ENCODE measurements at places on chromosomes 5 and 9.

DNA sequence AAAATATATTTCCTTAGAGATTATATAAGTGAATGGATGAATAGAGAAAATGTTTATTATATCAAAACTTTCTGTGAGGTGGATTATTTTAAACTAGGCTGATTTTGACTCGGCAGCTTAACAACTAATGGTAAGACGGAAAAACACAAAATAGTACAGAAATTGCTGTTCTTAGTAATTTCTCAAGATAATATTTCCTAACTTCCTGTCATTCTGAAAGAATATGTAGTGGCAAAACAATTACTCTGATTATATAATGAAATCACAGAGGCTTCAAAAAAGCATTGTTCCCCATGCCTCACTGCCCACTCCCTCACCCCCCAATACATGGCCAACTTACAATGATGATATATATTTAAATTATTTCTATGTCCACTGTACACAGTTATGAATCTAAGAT is 85.4 kb downstream of the YTHDC2 start:
- peaks cover 16% of the 10 kb centered on the region for H3K36me3 ChIP-seq
- no peaks in the 10 kb centered on the region for H3K27me3 ChIP-seq
- H3K4me1 ChIP-seq, result no peaks in the 10 kb centered on the region
- DNase-seq, result no peak
- no peak overlapping the region for H3K4me3 ChIP-seq

DNA sequence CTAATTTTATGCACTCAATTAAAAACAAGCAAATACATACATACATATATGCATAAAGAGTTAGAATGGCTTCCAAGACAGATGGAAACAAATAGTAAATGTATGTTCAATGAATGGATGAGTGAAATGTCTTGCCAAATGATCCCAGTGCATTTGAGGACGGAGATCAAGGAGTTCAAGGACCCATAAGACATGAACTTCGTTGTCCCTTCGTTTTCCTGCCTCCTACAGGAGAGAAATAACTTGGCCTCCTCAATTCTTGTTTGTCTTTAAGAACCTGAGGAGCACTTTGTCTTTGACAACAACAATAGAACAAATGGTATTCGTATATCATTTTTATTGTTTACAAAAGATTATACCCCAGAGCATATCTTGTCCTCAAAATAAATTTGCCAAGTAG is 2.4 kb upstream of the PAPPA start:
- H3K4me3 ChIP-seq, result no peak overlapping the region
- H3K36me3 ChIP-seq, result no peaks in the 10 kb centered on the region
- H3K27ac ChIP-seq, result no peak overlapping the region
- H3K4me1 ChIP-seq, result peaks cover 13% of the 10 kb centered on the region
- H3K27me3 ChIP-seq, result peaks cover 75% of the 10 kb centered on the region

DNA sequence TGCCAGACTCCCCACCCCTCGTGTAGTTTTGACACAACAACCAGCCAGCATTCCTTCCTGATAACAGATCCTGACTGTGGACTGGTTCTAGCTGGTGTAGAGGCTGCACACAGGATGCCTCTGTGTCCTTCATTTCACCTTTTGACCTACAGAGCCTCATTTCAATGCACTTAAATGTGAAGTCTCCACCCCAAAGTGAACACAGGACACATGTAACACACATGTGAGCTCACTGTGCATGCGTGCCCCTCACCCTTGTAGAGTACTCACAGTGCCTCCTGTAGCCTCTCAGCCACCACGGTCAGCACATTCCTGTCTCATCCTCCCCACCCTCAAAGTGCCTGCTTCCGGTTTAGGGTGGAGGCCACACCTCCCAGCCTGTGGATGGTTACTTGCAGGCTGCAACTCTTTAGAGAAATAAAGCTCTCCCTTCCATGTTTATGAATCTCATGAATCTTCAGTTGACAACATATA is 11.6 kb upstream of the NKD2 start:
- no peaks in the 10 kb centered on the region for H3K36me3 ChIP-seq
- no peak overlapping the region for H3K4me3 ChIP-seq
- H3K4me1 ChIP-seq, result peaks cover 12% of the 10 kb centered on the region
- peaks cover 11% of the 10 kb centered on the region for H3K27me3 ChIP-seq
- H3K27ac ChIP-seq, result no peak overlapping the region

GRCh38 chr5:151709109-151709735 is 22.5 kb upstream of the SPARC start:
- no peaks in the 10 kb centered on the region for H3K4me1 ChIP-seq
- H3K36me3 ChIP-seq, result no peaks in the 10 kb centered on the region
- no peak overlapping the region for H3K4me3 ChIP-seq
- H3K27ac ChIP-seq, result no peak overlapping the region
- no peak for DNase-seq

GRCh38 chr5:176784218-176785165 is 25.9 kb upstream of the UNC5A start:
- peaks cover 47% of the 10 kb centered on the region for H3K27me3 ChIP-seq
- no peaks in the 10 kb centered on the region for H3K4me1 ChIP-seq
- H3K27ac ChIP-seq, result no peak overlapping the region
- no peak overlapping the region for H3K4me3 ChIP-seq
- H3K36me3 ChIP-seq, result no peaks in the 10 kb centered on the region

- peaks cover 6% of the 10 kb centered on the region for H3K27me3 ChIP-seq
- no peak overlapping the region for H3K4me3 ChIP-seq
- no peaks in the 10 kb centered on the region for H3K36me3 ChIP-seq
- no peak overlapping the region for H3K27ac ChIP-seq
These were observed 72.7 kb downstream of the DPYSL3 start for GRCh38 chr5:147437161-147437596.

GRCh38 chr9:100515578-100516494 is 42.9 kb downstream of the TMEFF1 start:
- H3K4me3 ChIP-seq, result no peak overlapping the region
- H3K4me1 ChIP-seq, result no peaks in the 10 kb centered on the region
- no peak for DNase-seq
- H3K27ac ChIP-seq, result no peak overlapping the region
- H3K27me3 ChIP-seq, result no peaks in the 10 kb centered on the region

GRCh38 chr9:6054280-6055099 is 39.1 kb upstream of the RANBP6 start:
- no peak for DNase-seq
- H3K36me3 ChIP-seq, result no peaks in the 10 kb centered on the region
- H3K4me3 ChIP-seq, result no peak overlapping the region

DNA sequence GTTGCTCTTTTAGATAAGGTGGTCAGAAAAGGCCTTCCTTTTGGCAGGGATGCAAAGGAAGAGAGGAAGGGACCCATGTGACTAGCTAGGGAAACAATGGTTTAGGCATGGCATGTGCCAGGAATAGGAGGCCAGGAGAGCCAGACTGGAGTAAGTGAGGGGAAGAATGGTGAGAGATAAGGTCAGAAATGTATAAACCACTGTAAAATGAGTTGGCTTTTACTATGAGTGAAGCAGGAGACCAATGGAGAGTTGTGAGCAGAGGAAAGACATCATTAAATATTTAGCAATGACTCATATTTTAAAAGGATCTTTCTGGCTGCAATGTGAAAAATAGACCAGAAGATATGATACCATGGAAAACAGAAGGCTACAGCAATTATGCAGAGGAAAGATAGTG is 50.9 kb downstream of the AP3B1 start:
- H3K4me1 ChIP-seq, result peaks cover 8% of the 10 kb centered on the region
- peaks cover 27% of the 10 kb centered on the region for H3K36me3 ChIP-seq
- no peaks in the 10 kb centered on the region for H3K27me3 ChIP-seq
- DNase-seq, result no peak
- no peak overlapping the region for H3K27ac ChIP-seq

DNA sequence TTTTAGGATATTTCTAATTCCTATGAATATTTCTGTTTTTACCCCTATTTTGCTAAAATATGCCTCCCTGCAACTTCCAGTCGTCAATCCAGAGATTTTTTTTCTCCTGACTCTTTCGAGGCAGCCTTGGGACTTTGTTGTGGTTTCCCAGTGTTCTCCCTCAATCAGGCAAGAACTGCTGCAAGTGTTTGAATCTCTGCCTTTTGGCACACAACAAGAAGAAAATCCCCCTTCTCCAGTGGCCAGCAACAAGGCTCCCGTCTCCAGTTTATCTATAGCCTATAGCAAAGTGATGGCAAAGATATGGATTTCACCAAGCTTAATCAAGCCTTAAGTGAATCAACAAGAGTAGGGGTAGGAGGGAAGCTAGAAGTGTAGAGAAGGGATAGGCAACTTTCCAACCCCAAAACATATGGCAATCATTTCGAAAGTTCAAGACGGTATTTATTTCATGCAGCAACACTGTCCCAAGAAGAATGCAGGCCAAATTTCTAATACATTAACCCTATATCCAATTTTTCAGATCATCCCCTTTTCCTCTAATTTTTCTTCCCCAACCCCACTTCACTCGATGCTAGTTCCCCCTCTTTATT is 37.7 kb upstream of the PAPPA start:
- H3K4me3 ChIP-seq, result no peak overlapping the region
- DNase-seq, result no peak
- no peaks in the 10 kb centered on the region for H3K4me1 ChIP-seq
- H3K27me3 ChIP-seq, result no peaks in the 10 kb centered on the region
- no peaks in the 10 kb centered on the region for H3K36me3 ChIP-seq

- DNase-seq, result no peak
- no peak overlapping the region for H3K4me3 ChIP-seq
- peaks cover 4% of the 10 kb centered on the region for H3K4me1 ChIP-seq
- H3K36me3 ChIP-seq, result peaks cover 71% of the 10 kb centered on the region
- no peaks in the 10 kb centered on the region for H3K27me3 ChIP-seq
- peak overlapping the region; percentile 50 for H3K27ac ChIP-seq
These were observed 76.5 kb downstream of the DAP start for GRCh38 chr5:10684303-10685086.

GRCh38 chr9:38032266-38033110 is 36.5 kb downstream of the SHB start:
- H3K4me3 ChIP-seq, result no peak overlapping the region
- H3K36me3 ChIP-seq, result no peaks in the 10 kb centered on the region
- H3K27me3 ChIP-seq, result no peaks in the 10 kb centered on the region
- no peak overlapping the region for H3K27ac ChIP-seq
- DNase-seq, result no peak

DNA sequence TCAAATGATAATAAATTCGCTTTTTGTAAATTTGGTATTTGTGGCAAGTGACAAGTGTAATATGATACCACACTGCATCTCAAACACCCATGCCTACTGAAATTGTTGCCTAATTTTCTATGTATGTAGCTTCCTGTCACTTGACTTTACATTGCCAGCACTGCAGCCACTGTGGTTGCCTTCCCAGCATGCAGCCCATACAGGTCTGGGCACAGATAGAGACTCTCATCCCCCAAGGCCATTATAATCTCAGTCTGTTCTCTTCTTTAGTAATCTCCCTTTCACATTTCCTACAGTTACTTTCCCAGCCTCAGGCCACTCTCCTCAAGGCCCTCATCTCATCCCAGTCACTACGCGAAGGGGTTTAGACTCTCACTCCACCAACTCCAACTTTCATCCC is 1200.6 kb downstream of the PTPRD start:
- H3K4me1 ChIP-seq, result no peaks in the 10 kb centered on the region
- H3K4me3 ChIP-seq, result no peak overlapping the region
- no peak for DNase-seq
- H3K36me3 ChIP-seq, result no peaks in the 10 kb centered on the region

DNA sequence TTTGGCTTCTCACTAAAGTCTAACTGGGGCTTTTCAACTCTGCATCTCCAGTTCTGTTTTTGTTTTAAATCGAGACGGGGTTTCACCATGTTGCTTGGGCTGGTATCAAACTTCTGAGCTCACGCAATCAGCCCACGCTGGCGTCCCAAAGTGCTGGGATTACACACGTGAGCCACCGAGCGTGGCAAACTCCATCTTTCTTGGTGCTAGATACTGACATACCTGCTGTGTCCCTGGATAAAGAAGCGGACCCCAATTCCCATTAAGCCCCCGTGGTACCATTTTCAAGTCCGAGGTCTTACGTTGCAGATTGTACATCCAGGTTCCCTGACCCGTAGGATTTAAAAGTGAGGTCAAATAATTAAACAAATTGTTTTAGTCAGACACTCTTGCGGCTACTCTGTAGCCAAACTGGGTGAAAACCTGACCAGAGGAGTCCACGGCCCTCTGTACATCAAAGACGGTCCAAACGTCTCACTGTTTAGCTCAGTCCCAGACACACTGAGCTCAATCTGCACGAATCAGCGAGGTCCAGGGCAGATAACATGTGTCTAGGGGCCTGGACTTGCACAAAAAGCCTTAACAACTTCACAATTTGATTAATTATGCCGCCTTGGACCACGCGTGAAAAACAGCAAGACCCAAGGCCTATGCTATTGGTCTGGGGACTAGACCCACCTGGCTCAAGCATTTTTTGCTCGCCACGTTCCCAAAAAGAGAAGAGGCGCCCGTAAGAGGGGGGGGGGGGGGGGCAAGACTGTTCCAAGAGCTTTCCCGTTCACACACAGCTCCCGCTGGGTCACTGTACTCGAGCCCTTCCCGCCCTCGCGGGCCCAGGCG is 727 bp upstream of the DNAJA1 start:
- peaks cover 67% of the 10 kb centered on the region for H3K4me1 ChIP-seq
- peak overlapping the region; percentile 98 for H3K4me3 ChIP-seq
- peak overlapping the region; percentile 97 for H3K27ac ChIP-seq
- peak; percentile 43 for DNase-seq
- H3K36me3 ChIP-seq, result peaks cover 93% of the 10 kb centered on the region

GRCh38 chr5:158384535-158385481 is 525.9 kb upstream of the CLINT1 start:
- no peaks in the 10 kb centered on the region for H3K27me3 ChIP-seq
- H3K4me1 ChIP-seq, result peaks cover 18% of the 10 kb centered on the region
- no peak for DNase-seq

DNA sequence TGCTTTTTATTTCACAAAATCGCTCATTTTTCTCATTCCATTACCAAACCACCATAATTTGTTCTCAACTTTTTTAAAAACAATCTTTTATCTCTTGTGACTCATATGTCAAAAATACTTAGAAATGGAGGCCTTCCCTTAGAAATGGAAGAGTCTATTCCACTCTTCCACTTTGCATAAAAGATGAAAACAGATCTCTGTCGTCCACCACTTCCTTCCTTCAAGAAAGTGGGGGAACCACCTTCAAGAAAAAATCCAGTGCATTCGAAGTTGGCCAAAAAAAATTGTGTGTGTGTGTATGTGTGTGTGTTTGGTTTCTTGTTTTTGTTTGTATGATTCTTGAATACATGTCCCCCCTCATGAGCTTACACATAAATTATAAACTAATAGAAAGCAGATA is 628.8 kb upstream of the DMAC1 start:
- no peaks in the 10 kb centered on the region for H3K27me3 ChIP-seq
- H3K27ac ChIP-seq, result peak overlapping the region; percentile 71

DNA sequence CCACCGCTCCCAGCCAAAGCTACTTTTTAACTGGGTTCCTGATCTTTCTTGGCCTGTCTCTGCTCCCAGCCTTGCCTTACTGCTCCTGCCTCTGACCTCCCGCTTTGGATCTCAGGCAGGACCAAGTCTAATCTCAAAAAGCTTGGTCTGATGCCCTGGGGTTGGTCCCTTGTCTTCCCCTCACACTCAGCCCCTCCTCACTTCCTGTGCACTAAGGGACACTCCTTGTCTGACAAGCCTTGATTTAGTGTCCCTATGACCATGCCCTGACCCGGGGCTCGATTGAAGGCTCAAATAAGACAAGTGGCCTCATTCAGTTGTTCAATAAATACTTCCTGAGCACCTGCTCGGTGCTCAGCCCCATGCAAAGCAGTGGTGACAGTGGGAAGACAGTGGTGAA is 3.7 kb upstream of the GTF3C5 start:
- DNase-seq, result no peak
- no peak overlapping the region for H3K27ac ChIP-seq
- H3K27me3 ChIP-seq, result no peaks in the 10 kb centered on the region
- peaks cover 37% of the 10 kb centered on the region for H3K4me1 ChIP-seq
- H3K4me3 ChIP-seq, result no peak overlapping the region
- H3K36me3 ChIP-seq, result peaks cover 20% of the 10 kb centered on the region
